ENCODE measurements at places on chromosomes 11 and 22.

DNA sequence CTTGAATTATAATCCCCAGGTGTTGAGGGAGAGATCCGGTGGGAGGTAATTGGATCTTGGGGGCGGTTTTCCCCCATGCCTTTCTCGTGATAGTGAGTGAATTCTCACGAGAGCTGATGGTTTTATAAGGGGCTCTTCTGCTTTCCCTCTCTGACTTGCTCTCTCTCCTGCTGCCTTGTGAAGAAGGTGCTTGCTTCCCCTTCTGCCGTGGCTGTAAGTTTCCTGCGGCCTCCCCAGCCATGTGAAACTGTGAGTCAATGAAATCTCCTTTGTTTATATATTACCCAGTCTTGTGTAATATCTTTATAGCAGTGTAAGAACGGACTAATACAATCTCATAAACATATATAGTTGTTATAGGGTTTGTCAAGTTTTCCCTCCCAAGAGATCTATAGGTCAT lies 32.8 kb downstream of the KCNE3 start:
- DNase-seq = no peak

DNA sequence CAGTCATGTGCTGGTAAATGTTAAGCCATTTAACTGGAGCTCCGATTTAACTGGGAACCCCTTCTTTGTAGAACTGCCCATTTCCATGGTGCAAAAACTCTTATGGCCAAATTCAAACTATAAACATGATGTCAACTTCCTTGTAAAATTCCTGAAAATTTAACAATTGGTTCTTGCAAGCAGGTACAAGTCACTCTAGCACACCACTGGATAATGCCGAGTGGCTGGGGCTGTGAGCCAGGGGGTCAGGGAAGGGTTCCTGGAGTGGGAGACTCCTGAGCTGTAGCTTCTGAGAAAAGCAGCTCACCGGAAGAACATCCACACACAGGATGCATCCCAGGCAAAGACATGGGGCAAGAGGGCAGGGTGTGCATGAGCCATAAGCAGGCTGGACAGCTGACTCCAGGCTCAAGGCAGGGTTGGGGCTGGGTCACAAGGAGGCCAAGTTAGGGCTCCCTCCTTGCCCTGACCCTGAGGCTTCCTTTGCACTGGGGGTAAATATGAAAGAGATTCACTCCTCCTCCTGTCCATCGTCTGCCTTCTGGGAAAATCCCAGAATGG lies 18.2 kb downstream of the P2RY2 start:
- no peak for DNase-seq

DNA sequence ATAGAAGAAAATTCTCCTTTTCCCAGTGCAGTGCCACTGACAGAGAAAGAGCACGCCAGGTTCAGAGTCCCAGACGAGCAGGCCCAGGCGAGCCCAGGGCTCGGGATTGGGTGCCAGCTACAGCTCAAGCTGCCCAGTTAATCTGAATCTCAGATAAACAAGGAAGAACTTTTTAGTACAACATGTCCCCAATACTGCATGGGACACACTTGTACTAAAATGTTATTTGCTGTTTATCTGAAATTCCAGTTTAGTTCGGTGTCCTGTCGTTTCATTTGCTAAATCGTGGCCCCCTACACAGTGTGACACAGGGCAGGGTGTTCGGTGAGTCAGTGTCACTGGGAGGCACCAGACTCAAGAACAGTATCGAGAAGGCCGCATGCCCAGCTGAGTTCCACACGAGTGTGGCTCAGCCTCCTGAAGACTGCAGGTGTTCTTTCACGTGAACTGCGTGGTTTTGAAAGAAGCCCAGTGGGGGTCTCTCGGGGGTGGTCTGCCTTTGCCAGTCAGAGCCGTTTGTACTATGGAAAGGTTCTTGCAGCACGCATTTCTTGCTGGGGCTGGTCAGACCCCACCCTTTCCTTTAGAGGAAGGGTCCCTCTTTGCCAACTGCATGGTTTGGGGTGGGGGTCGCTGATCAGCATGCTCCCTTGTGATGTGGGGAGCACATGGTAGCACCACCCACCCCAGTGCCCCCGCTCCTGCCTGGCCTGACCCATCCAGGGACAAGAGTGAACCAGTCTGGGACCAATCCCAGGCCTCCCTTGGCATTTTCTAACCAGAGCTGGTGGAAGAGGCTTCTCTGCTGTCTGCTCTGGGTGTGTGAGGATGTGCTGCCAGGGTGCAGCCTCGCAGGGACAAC lies 115.6 kb upstream of the B3GAT1 start:
- DNase-seq = no peak

- no peak for DNase-seq
These were observed 1.6 kb upstream of the TRIM29 start for GRCh38 chr11:120139316-120140069.

DNA sequence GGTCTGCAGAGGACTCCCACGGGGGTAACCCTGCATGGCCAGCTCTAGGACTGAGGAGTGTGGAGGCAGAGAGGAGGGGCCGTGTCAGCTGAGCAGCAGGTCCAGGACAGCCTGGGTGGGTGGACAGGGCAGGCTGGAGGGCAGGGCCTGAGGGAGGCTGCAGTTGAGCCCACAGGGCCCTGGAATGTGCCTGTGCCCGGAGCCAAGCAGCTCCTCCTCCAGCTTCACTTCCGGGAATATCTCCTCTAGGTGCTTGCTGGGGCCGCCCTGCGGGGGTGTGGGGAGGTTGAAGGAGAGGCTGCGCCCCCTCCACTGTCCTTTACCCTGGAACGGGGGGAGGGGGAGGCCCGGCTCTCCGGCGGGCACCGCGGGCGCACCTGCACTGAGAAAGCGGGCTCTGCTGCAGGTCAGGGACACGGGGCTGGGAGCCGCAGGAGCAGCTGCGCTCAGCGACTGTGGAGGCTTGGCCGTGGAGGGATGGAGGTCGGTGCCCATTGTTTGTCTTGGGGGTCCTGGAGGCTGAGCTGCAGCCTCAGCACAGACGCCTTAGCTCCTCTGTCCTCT lies 1293.2 kb downstream of the BRD1 start:
- DNase-seq = no peak

Measured in activated CD4-positive, alpha-beta T cell treated with anti-CD3 and anti-CD28 coated beads, Interleukin-2, amount 50 U/mL, for 1 hour (primary cell).